ENCODE measurements at places on chromosomes 7 and 10. TPM values are rescaled to one million over a fixed set of nuclear protein-coding genes. Genes with fewer than 3 reads are reported as not detected.

Gene ASB10
- not detected for total RNA-seq

Gene SCIN
- 14.7 TPM for total RNA-seq

Gene DGKB
- total RNA-seq, result 0.41 TPM

Gene FAM171A1
- 32.0 TPM for total RNA-seq

Gene ZNF365
- total RNA-seq, result 4.7 TPM

Gene TAS2R41
- not detected for total RNA-seq

Gene GBX1
- total RNA-seq, result not detected

DNA sequence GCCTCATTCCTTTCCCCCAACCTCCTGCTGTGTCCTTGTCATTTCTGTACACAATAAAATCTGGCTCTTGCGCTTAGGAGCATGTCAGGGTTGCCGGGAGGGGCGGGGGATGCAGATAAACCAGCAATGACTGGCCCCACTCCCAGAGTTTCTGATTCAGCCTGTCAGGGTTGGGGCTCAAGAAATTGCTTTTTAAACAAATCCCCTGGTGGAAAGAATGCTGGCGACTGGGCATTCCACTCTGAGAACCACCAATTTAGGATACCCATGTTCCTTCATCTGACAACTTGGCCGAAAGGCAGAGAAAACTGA, 376.4 kb downstream of the TCERG1L start:
- DNase-seq, result no peak

DNA sequence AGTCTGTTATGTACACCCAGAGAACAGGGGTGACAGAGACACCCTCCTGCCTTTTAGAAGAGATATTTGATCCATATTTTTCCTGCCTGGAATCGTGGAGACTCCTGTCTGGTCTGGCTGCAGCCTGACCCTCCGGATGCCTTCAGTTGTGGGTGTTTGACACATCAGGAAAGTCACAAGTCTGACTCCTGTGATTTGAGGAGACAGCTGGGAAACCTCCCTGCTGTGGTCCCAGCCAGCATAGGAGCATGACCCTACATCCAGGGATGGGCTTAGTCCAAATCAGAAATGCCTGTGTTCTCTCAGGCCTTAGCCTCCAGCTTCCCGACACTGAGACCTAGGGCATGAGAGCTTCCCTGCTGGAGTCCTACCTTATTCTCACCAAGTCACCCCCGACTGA, 43.4 kb downstream of the GOT1 start:
- no peak for DNase-seq

GRCh38 chr7:11848251-11848650, 16.3 kb upstream of the THSD7A start:
- no peak for DNase-seq

- DNase-seq, result no peak
Observed at GRCh38 chr10:129964611-129965424, 744 bp upstream of the EBF3 start.

GRCh38 chr7:33904681-33905388, 504 bp upstream of the BMPER start:
- DNase-seq, result no peak

DNA sequence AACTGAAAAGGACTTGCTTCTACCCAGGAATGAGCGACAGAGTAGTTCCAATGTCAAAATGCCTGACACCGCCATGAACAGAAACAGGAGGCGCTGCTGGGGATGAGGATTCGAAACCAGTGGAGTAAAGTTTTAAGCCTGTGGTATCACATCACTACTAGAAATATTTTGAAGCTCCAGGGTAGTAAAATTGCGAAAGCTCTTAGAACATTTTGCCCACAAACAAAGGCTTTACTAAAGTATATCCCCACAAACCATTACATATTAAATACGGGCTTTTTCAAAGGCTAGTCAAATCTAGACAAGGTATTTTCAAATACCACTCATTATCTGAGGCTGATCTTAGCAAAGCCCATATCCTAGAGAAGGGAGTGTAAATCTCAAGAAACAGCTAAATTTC, 2.4 kb downstream of the PRDX3 start:
- no peak for DNase-seq

GRCh38 chr7:120480472-120480871, 207.5 kb downstream of the KCND2 start:
- no peak for DNase-seq

DNA sequence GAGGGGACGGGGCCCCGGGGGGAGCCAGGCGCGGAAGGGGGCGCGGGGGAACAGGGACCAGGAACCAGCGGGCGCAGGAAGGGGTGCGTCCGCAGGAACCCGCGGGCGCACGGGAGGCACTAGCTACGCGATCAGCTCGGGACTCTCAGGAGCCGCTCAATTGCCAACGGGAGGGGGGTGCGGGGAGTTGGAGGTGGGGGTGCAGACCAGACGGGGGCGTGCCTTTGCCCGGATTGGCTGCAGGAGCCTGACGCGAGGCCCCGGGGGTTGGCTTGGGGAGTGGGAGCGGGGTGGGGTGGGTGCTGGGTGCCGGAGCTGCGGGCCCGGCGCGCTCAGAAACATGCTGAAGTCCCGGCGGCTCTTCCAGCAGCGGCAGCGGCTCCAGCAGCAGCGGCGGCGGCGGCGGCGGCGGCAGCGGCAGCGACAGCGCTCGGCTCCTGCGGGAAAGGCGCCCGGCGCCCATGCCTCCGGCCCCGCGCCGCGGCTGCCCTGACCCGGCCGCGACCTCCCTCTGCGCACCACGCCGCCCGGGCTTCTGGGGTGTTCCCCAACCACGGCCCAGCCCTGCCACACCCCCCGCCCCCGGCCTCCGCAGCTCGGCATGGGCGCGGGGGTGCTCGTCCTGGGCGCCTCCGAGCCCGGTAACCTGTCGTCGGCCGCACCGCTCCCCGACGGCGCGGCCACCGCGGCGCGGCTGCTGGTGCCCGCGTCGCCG, at the start of gene ADRB1:
ADRB1 (plus strand) TSS at position 335 of the 715 bp plus-strand sequence; CDS start at position 602, 267 bp downstream.
- no peak for DNase-seq
